ENCODE measurements at places on chromosomes 1 and 21.

- no peak for DNase-seq
These were observed 9.9 kb upstream of the HSPG2 start for GRCh38 chr1:21946836-21947587.

GRCh38 chr1:53257454-53258081 is 19.2 kb upstream of the MAGOH start:
- DNase-seq = no peak

GRCh38 chr1:194374649-194375048 is 1188.2 kb upstream of the B3GALT2 start:
- DNase-seq = no peak

DNA sequence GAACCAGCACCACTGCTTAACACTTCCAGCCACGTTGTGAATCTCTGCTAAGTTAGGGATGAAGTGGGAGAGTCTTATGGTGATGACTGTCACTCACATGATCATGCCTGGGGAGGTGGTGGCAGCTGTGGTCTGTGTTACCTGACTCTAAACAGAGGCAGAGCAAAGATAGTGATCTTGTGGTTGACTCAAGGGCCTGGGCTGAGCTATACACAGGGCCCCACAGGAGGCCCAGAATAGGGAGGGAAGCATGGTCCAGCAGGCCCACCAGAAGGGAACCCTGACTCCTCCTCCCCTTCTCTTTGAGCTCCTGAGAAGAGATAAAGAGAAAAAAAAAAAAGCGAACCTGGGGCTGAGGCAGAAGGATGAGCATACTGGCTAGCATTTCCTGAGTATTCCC is 55.0 kb downstream of the PLXNA2 start:
- DNase-seq = no peak

DNA sequence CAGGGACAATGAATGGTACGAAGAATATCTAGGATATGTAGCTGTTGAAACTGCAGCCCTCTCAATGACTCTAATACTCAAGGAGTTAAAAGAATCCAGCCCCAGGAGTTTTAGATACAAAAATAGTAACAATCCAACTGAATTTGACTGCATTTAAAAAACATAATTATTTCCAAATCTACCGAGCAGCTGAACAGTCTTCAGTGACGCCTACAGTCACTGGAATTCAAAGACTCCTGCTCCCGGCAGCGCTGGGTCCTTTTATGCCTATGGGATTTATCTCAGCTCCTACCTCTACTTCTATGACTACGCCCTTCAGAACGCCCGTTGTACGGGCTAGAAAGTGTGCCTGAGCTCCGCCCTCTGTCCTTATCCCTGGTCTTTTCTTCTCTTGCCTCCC is 55.7 kb downstream of the WARS2 start:
- DNase-seq = no peak

GRCh38 chr1:156638189-156638985 is 3.5 kb upstream of the BCAN start:
- no peak for DNase-seq

DNA sequence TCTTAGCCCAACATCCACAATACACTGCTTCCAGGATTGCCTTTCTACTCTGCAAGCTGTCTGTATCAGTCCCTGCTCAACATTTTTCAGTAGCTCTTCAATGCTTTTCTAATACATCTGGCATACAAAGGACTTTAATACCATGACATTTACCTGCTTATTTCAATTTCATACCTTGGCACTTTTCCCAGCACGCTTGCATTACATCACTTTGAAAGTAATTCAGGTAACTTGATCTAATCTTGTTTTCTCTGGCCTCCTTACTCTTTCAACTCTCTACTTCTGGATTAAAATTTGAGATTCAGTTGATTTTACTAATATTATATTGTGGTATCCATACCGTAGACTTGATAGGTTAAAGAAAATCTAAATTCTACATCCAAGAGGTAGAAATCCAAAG is 103.0 kb downstream of the PTGS2 start:
- DNase-seq = no peak

DNA sequence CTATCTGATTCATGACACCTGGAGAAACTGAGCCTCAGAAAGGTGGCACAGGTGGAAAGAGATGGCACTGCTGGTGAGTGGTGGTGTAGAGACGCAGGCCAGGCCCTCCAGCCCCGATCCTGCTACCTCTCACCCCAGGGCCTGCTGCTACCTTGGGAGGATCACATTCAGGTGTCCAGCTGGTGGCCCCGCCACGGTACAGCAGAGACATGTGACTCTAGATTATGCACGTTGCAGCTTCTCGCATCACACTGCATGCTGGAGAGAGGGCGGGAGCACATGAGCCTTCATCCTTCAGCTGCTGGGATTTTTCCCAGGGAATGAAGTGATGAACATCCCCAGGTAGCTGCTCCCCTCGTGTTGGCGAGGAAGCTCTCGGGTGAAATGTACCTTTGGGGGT is 32.9 kb downstream of the KAZN start:
- DNase-seq = no peak

DNA sequence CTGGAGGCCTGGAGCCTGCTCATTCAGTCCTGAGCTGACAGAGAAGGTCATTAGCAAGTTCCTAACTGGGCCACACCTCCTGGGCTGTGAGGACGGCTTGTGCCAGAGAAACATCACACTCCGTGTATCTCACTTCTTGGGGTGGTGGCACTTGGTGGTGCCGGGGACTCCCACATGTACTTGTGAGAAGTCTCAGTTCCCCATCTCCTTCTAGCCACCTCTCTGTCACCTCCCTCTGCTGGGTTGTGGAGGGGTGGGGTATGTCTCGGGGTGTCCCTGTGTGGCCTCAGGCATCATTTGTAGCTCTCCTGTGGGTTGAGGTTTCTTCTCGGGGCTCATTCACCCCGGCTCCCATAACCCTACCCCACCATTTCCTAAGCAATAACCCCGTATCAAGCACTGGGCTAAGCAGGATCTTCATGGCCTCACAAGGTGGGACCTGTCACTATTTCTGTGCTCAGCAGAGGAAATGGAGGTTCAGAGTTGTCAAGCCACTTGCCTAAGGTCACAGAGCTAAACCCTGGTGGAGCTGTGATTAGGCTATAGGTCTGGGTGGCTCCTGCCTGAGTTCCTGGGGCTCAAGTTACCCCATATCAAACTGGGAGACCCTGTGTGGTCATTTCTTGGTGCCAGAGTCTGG is 62.5 kb downstream of the UBIAD1 start:
- DNase-seq = no peak

DNA sequence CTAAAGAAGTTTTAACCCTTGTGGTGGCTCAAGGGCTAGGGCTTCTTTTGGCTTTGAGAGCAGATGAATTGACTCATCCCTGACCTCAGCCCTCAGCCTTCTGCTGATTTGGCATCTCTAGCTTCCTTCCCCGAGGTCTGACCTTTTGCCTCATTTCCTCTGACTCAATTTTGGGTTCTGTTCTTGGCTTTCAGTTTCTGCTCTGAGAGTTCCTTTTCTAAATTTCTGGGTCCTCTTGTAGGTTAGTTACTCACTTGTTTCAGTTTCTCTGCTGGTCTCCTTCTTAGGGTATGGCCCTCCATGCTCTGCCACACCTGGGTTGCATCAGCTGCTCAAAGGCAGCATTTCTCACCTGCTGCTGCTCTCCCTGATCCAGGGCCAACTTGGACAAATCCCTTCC is 19.4 kb downstream of the PDE4B start:
- DNase-seq = peak; percentile 10

DNA sequence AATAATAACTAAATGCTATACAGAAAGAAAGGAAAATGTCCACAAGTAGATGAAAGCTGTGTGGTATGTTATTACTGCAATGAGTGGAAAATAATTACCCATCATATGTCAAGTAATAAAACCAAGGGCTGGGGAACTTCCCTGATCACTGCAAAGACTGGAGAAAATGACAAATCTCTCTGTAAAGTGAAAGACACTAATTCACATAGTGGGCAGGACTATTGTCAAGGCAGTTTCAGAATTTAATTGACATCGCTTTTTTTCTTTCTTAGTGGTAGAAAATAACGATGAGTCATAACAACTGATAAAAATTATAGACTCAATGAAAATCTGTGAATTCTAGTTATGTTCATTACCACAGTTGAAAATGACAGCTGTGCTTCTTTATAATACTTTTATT is 153.7 kb upstream of the ST6GALNAC5 start:
- no peak for DNase-seq

- no peak for DNase-seq
These were observed at the start of gene NHLH1 for GRCh38 chr1:160366731-160367515. Gene NHLH1 (plus strand): TSS chr1:160367071. CDS start chr1:160370732, 3,661 bp downstream.
